ENCODE measurements at places on chromosomes 2 and 18. TPM values are rescaled to one million over a fixed set of nuclear protein-coding genes. Genes with fewer than 3 reads are reported as not detected.

ABCB11 gene
- total RNA-seq: not detected

RUFY4 gene
- 0.08 TPM for total RNA-seq

GALR1 gene
- total RNA-seq: under 0.01 TPM

CD226 gene
- 0.23 TPM for total RNA-seq

DOCK10 gene
- 1.3 TPM for total RNA-seq

GNLY gene
- not detected for total RNA-seq

EVX2 gene
- not detected for total RNA-seq

TMEM247 gene
- not detected for total RNA-seq

CD8B2 gene
- total RNA-seq: 0.23 TPM

PROC gene
- total RNA-seq: not detected

LOXL3 gene
- total RNA-seq: 62.8 TPM

DLGAP1 gene
- 2.9 TPM for total RNA-seq

MERTK gene
- 0.90 TPM for total RNA-seq

PDE1A gene
- 26.8 TPM for total RNA-seq

OBSL1 gene
- total RNA-seq: 84.6 TPM

SLC38A11 gene
- not detected for total RNA-seq

GPR35 gene
- 0.23 TPM for total RNA-seq

FLACC1 gene
- total RNA-seq: 1.2 TPM

All from smooth muscle cell of the coronary artery (primary cell).